ENCODE measurements at places on chromosomes 6 and 20.

GRCh38 chr6:113047932-113048331 is 700.8 kb downstream of the RFPL4B start:
- DNase-seq = no peak

DNA sequence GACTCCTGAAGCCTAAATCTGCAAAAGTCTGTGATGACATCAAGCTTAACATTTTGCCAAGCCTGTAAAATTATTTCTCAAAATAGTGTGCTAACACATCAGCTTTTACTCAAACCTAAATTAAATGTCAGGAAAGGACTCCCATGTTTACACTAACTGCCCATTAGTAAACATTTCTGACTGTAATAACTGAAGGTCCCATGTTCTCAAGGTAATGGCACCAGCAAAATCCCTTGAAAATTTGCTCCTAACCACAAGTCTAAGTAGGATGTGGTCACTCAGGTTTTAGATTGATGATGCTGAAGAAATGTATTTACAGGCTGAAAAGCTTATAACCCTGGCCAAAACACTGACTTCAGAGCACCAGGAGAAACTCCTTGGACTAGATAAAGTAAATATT is 33.0 kb downstream of the BACH2 start:
- no peak for DNase-seq

DNA sequence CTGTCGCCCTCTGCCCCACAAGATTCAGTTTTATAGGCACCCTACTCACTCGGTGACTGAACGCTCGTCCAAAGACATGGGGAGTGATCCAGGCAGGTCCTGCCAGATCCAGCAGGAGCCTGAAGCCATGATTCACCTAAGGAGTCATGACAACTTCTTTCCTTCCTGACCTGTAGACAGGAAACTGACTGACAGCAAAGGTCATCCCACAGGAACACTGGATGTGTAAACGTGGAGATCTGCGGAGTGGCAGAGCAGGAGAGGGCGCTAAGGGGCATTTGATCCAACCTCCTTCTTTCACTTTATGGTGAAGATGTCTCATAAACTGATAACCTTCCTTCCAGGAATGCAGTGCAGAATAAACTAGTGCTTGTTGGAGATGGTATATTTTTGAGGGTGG is 192.2 kb downstream of the GJA10 start:
- no peak for DNase-seq

- no peak for DNase-seq
Measured at GRCh38 chr20:59831024-59831915, 102.2 kb downstream of the SYCP2 start.
